Fibroblast of villous mesenchyme (primary cell): ENCODE measurements at places on chromosomes 5 and 9. TPM values are rescaled to one million over a fixed set of nuclear protein-coding genes. Genes with fewer than 3 reads are reported as not detected.

- DNase-seq = no peak
Measured at GRCh38 chr9:91654527-91654926, 230.9 kb upstream of the NFIL3 start.

Gene GRM6
- total RNA-seq = not detected in 2 replicates

DNA sequence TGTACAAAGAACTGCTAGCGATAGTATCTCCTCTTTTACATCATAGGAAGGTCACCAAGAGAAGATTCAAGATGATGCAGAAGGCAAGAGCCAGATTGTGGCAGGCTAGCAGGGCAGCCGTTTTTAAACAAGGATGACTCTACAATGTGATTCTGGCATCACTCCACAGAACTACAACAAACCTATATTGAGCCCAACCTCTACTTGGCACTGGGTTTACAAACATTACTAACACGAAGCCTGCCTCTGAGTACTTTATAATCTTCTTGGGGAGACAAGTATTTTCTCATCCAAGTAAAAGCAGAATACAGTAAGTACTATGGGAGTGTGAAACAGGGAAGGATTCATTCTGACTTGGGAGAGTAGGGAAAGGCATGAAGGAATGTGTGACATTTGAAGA is 448.6 kb downstream of the ZNF608 start:
- no peak for DNase-seq

DNA sequence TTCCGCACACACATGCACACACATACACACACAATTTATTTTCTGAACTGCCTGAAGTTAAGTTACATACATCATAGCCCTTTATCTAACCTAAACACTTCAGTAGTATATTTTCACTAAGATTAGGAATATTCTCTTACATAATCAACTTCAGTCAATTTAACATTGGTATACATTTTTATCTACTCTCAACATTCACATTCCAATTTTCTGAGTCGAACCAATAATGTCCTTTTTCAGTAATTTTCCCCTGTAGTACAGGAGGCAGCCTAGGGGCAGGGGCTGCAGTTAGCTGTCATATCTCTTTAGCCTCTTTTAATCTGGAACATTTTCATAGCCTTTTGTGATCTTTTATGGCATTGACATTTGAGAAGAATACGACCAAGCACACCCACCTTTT is 150.1 kb downstream of the DAB2IP start:
- no peak for DNase-seq

DNA sequence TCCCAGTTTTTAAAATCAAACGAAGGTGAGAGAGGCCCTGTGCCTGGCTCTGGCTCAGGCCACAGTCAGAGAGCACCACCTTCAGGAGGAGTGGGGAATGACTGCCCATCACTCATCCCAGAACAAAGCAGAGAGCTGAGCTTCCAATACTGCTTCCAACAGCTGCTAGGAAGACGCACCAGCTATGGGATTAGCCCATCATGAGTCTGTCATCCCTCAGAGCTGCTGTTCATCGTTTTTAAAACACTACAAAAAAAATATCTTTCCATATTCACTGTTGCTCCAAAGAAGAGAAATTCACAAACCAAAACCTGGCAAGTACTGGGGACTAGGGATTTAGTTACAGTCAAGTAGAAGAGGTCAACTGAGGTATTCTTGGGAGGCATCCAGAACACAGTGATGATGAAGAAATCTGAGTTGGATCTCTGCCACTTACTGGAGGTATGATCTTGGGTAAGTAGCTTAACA is 102.4 kb downstream of the CDK5RAP2 start:
- peak; percentile 89 for DNase-seq

- DNase-seq = no peak
Measured at GRCh38 chr5:115553082-115553481, 8.5 kb upstream of the FEM1C start.

DNA sequence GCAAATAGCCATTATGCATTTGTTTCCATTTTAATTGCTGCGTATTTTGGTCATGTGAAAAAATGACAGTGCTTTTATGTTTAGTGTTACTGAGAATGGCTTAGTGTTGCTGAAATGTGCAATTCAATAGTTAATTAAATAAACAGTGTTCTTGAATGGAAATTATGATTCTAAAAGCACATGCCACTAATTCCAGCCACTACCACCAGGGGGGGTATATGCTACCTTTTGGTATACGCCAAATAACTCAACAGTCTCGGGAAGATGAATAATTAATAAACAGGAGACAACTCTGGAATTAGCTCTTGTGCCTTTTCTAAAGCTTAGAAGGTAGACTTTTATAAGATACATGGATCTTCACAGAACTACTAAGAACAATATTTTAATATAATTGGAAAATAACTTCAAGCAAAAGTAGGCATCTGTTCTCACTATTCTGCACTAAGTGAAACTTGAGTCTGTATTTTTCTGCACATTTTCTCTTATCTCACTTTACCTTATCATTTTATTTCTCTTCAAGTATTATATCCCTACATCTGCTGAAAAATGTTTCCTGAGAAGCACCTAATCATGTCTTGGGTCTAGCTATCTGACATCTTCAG is 83.5 kb upstream of the MINAR2 start:
- DNase-seq = peak; percentile 59
